GM18507 (cell line): ENCODE measurements at places on chromosomes 16 and 17.

DNA sequence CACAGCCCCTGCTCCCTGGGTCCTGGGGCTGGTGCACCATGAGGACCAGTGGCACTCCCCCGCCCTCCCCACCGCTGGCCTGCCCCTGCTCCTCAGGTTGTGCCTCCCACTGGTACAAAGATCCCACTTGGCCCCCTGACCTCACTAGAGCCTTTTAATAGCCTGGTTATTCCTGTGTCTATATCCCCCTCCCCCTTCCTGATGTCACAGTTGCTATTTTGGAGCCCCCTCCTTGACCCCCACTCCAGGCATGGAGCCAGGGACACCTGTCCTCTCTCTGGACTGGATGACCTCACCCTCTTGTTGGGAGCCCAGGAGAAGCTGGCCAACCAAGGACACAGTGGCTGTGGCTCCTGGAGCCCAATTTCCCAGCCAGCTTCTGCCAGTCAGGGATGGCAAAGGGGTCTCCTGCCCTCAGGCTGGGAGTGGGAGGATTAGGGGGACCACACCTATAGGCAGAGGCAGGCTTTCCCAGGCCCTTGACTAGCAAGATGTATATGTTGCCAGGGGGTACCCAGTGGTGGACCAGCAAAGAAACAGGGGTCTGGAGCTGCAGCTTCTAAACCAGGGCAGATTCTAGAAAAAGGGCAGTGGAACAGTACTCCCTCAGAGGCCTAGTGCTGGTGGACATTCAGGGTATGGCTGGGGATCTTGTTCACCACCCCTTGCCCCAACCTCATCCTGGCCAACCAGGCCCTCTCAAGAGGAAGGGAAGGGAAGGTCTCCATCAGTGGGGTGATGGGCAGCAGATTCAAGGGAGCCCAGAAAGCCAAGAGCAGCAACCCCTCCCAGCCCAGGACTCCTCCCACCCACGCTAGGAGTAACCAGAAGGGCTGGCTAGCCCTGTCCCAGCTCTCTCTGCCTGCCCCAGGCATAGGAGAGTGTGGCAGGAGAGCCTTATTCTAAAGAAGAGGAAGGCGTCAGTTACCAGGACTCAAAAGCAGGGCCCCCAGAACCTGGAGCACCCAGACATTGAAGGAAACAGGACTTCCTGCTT is 10.9 kb downstream of the HDAC5 start:
- no peak for DNase-seq

DNA sequence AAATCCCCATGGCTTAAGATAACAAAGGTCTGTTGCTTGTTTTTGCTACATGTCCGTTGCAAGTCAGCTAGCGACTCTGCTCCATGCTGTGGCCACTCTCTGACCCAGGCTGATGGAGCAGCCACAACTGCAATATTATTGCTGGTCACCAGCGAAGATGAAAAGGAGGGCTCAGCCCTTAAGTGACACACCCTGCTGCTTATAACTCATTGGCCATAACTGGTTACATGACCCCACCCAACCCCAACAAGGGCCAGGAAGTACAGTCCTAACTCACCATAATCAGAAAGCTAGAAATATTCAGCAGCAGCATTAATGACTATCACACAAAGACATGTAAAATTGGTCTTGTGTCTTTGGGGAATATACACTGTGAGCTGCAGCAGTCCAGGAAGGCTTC is 224.3 kb downstream of the SOX9 start:
- no peak for DNase-seq

DNA sequence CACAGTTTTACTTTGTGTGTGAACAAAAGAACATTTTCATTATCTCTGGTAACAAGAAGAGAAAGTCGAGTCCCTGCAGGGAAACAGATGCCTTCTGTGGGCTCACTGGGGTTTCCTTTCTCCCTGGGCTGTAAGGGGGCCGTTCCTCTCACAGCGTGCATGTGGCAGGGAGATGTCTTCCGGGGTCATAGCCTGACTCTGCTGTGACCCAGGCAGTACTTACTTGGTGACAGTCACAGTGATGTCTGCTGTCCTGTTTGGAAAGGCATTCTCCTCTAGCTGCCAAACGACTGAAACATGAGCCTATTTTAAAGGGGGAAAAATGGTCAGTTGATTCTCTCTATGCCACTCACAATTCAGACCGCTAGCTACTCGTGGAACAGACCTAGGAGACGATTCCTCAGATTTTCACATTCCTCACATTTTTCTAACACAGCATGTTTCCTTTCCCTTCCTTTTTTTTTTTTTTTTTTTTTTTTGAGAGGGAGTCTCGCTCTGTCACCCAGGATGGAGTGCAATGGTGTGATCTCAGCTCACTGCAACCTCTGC is 7.3 kb downstream of the HASPIN start:
- no peak for DNase-seq

DNA sequence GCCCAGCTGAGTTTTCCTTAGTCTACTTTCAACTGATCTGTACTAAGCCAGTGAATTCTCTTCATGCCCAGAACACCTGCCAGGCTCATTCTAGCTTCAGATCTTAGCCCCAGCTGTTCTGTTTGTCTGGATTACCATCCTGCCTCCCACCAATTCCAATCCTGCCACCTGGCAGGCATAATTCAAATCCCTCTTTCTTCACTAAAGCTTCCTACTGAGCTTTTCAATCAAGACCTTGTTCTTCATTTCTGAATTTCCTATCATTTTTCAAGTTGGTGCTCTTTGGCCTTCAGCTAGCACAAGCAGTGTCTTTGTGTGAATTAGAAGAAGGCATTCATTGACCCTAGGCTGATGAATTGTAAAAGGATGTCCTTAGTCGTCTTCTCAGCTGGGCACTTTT is 357.6 kb downstream of the UTP18 start:
- DNase-seq, result no peak

- no peak for DNase-seq
These were observed 13.9 kb upstream of the FOXF1 start for GRCh38 chr16:86496262-86496928.

DNA sequence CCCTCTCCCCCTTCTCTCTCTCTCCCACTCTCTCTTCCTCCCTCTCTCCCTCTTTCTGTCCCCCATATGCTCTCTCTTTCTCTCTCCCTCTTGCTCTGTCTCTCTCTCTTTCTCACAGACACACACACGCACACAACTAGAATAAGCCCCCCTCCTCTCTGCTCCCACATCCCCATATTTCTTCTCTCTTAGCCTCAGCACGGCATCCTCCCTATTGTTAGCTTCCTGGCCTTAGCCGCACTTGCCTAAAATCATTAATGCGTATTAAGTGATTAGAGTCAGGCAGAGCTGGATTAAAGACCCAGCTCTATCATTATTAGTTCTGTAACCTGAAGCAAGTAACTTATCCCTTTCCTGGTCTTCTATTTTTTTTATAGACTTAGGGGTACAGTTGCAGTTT is 319.0 kb upstream of the C16orf82 start:
- DNase-seq, result no peak

GRCh38 chr16:72992142-72992601 is 55.8 kb downstream of the ZFHX3 start:
- DNase-seq, result no peak

- DNase-seq, result no peak
These were observed 373.9 kb upstream of the CA10 start for GRCh38 chr17:52532373-52532772.

- no peak for DNase-seq
These were observed 914.9 kb downstream of the KCNJ2 start for GRCh38 chr17:71084219-71084618.

DNA sequence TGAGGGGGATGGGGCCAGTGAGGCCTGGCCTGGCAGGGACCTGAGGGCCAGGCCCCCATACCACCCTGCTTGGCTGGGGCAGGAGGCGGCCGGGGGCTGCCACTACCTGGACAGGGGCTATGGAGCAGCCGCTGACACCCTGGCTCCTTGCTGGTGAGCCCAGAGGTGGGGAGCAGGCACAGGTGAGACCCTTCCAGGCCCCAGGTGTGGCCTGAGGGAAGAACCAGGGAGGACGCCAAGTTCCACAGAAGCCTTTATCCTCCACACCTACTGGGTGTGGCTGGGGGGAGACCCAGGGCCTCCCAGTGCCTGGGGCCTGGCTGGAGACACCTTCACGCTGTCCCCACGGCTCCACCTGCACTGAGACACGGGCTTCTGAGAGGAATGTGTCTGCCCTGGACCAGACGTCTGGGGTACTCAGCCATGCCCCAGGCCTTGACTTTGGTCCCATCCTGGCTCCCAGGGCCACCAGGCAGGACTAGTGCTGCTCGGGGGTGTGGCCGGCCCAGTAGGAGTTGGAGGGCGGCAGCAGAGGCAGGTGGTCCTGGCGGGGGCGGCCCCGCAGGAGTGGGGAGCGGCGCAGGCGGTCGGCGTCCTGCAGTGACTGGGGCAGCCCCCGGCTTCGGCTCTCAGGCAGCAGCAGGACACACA is 4.7 kb downstream of the SLC22A31 start:
- no peak for DNase-seq

GRCh38 chr17:27609611-27610303 is 21.2 kb upstream of the LGALS9 start:
- DNase-seq, result no peak

DNA sequence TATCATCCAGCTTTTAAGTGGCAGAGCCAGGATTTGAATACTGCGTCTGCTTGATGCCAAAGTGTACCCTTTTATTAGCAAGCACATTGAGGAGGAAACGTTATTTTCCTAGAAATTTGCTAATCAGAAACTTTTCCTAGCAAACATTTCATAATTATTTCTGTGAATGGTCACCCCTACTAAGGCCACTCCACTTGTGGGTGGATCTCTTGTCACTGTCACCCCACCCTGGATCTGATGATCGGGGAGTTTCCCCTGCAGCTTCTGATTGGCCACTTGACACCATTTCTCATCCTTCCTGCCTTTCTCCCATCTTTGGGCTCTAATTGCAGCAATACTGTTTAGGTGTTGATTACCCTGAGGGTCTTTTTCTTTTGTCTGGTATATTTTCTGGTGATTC is 35.9 kb downstream of the GPRC5B start:
- no peak for DNase-seq

GRCh38 chr17:2892305-2892971 is 96.2 kb downstream of the RAP1GAP2 start:
- no peak for DNase-seq
